ENCODE measurements at places on chromosomes 11 and 22. TPM values are rescaled to one million over a fixed set of nuclear protein-coding genes. Genes with fewer than 3 reads are reported as not detected.

The PTPN5 gene
- total RNA-seq = not detected

The CCDC157 gene
- total RNA-seq = 2.4 TPM

The CHRM1 gene
- total RNA-seq = not detected

- H3K27me3 ChIP-seq = no peaks in the 10 kb centered on the region
- no peak for DNase-seq
- peaks cover 10% of the 10 kb centered on the region for H3K36me3 ChIP-seq
- no peak overlapping the region for H3K4me3 ChIP-seq
- no peak overlapping the region for H3K27ac ChIP-seq
- peaks cover 5% of the 10 kb centered on the region for H3K4me1 ChIP-seq
These were observed 7.2 kb downstream of the CHEK2 start for GRCh38 chr22:28734393-28734792.

DNA sequence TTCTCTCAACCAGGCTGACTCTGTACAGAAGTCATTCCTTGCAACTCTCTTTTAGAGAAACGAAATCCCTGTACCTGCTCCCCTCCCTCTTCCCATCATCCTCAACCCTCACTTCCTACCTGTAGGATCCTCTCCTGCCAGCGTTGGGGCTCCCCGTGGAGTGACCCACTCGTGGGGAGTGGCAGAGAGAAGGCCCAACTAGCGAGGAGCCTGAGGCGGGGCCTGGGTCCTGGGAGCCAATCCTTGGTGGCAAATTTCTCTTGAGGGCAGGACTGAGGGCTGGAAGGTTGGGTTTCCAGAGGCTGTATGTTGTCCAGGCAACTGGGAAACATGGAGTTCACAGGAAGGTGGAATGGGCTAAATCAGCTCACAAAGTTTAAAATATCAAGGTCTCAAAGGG, 10.4 kb downstream of the NHERF4 start:
- H3K36me3 ChIP-seq = no peaks in the 10 kb centered on the region
- H3K27me3 ChIP-seq = no peaks in the 10 kb centered on the region
- no peak for DNase-seq

DNA sequence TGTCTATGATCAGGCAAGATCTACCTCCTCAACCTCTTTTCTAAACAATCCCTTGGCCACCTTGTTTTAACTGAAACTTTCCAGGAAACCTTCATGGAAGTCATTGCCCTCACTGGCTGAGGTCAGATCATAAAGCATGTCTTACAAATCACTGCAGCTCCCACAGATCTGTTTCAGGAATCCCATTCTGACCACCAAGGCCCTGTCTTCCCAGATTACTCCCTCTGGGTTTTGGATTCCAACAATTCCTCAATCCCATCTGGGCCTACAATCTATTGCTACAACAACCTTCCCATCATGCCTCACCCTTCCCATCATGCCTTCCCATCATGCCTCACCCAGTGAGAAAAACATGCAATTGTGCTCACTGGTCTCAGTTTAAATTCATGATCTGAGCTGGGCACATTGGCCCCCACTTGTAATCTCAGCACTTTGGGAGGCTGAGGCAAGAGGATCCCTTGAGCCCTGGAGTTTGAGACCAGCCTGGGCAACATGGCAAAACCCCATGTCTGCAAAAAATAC, 15.9 kb downstream of the ADAMTS15 start:
- H3K27ac ChIP-seq = no peak overlapping the region
- H3K36me3 ChIP-seq = no peaks in the 10 kb centered on the region
- H3K4me1 ChIP-seq = no peaks in the 10 kb centered on the region
- DNase-seq = no peak

DNA sequence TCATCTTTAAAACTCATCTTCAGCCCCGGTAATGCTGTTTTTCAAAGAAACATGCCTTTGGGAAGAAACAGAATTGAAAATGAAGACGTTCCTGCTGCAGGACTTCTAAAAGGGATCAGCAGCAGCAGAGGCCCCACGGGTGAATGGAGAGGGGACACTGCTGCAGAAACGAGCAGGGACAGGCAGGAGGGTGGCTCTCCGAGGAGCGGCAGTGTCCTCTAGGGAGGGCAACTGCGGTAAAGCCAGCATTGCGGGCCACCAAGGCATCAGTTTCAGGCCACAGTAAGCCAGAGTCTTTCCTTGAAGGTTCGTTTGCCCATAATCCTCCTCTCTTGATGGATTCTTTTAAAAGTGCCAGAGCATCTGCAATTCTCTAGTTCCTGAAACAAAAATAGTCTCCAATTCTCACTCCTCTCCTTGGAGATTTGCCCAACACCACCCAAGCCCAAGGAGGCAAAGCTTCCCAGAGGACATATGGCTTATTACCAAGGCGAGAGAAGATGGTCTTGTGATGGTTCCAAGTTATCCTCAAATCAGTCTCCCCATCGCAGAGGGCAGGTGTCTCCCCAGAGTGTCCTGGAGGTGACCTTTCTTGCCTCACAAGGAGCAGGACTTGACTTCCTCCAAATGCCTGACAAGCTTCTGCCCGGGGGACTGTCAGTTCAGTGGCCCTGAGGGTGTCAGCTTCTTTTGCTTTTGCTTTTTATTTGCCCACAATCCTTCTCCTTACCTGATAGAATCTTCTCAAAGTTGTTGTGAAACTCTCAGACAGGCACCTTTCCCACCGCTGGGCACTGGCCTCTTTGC, 341.1 kb upstream of the B3GAT1 start:
- no peak overlapping the region for H3K4me3 ChIP-seq
- peaks cover 3% of the 10 kb centered on the region for H3K27me3 ChIP-seq
- H3K27ac ChIP-seq = no peak overlapping the region
- H3K4me1 ChIP-seq = no peaks in the 10 kb centered on the region
- no peak for DNase-seq

DNA sequence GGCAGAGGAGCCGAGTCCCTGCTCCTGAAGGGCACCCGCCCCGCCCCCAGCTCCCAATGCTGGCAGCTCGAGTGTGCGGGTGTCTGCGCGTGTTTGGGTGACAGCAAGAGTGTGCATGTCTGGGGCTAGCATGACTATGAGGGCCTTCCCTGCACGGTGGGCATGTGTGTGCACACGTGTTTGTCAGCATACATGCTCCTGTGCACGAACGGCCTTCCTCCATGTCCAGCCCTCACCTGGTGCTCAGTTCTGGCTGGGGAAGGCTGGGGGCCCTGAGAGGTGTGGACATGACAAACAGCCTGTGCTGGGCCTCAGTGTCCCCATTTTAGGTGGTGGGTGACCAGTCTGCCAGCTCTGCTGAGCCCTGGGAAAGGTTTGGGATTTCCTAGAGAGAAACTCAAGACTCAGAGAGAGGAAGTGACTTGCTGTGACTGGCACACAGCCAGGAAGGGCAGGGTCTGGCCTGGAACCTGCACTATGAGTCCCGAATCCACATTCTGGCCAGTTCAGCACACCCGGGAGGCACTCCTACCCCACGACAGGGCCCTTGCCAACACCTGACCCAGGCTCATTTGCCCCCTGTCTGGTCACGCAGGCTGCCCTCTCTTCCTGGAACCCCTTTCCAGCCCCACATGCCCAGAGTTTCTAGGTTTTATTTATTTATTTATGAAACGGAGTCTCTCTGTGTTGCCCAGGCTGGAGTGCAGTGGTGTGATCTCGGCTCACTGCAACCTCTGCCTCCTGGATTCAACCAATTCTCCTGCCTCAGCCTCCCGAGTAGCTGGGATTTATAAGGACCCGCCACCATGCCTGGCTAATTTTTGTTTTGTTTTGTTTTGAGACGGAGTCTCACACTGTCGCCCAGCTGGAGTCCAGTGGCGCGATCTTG, 3.3 kb upstream of the SHISA8 start:
- peaks cover 18% of the 10 kb centered on the region for H3K4me1 ChIP-seq
- peak; percentile 57 for DNase-seq
- peaks cover 28% of the 10 kb centered on the region for H3K27me3 ChIP-seq
- H3K27ac ChIP-seq = peak overlapping the region; percentile 37
- H3K36me3 ChIP-seq = no peaks in the 10 kb centered on the region

DNA sequence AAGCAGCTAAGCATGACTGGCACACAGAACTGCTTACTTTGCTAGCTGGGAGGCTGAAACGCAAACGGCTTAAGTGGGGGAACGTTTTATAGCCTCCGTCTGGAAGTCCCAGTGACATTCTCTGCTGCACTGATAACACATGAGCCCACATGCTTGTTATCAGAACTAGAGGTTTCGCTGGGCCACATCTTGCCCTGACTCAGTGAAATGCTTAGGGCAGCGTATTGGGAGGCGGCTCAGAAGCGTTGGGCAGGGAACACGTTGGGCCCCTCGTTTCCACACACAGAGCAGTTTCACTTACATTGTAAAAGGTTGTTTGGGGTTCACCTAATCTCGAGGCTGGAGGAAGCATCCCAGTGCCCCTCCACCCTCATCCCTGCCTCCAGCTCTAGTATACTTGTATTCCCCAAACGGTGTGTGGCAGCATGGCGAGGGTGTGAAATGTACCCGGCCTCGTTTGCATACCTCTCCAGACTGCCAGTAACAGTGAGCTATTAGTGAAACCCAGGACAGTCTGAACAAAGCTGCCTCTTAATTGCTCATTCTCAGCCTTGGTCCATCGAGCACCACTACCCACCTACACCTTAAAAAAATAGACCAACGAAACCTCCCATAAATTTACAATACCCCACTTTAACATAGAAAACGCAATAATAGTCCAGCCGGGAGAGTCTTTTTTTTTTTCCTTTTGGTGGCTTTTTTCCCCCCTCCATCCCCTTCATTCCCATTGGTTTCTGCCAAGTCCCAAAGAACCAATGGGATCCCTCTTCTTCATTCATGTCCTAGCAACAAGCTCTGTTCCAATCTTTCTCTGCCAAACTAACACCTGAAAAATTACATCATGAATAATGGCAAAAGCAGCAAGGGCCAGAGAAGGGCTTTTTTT, 218.8 kb upstream of the SORL1-AS1 start:
- no peaks in the 10 kb centered on the region for H3K4me1 ChIP-seq
- no peaks in the 10 kb centered on the region for H3K36me3 ChIP-seq
- no peak for DNase-seq
- H3K27me3 ChIP-seq = no peaks in the 10 kb centered on the region

- H3K27me3 ChIP-seq = peaks cover 7% of the 10 kb centered on the region
- peaks cover 44% of the 10 kb centered on the region for H3K4me1 ChIP-seq
- H3K27ac ChIP-seq = no peak overlapping the region
- no peak for DNase-seq
- H3K36me3 ChIP-seq = no peaks in the 10 kb centered on the region
- H3K4me3 ChIP-seq = peak overlapping the region; percentile 52
These were observed 25.4 kb downstream of the MICAL3 start for GRCh38 chr22:17998913-17999312.

DNA sequence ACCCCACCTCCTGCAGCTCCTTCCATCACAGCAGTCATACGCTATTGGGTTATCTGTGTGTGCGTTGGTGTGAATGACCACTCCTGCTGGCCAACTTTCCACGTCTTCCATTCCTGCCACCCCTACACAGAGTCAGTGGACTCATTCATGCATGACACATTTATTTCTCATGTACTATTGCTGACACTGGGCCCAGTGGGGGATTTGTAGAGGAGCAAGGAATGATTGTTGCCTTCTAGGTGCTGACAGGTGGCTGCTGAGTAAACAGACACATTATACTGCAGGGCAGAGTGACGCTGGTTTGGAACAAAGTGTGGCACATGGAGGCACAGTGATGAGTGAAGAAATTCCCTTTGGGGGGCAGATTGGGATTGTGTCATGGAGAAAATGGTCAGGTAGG, 113.9 kb downstream of the CCDC81 start:
- H3K36me3 ChIP-seq = no peaks in the 10 kb centered on the region
- no peak overlapping the region for H3K27ac ChIP-seq
- peaks cover 3% of the 10 kb centered on the region for H3K4me1 ChIP-seq
- no peak overlapping the region for H3K4me3 ChIP-seq

- peaks cover 7% of the 10 kb centered on the region for H3K4me1 ChIP-seq
- H3K36me3 ChIP-seq = peaks cover 79% of the 10 kb centered on the region
- no peaks in the 10 kb centered on the region for H3K27me3 ChIP-seq
- no peak overlapping the region for H3K4me3 ChIP-seq
These were observed 50.9 kb downstream of the APOL1 start for GRCh38 chr22:36303874-36304273.

All from activated CD4-positive, alpha-beta T cell treated with anti-CD3 and anti-CD28 coated beads for 36 hours (primary cell).